ENCODE measurements at places on chromosomes 2 and 18. TPM values are rescaled to one million over a fixed set of nuclear protein-coding genes. Genes with fewer than 3 reads are reported as not detected.

The C2orf74 gene
- total RNA-seq = 36.6 TPM

The C2orf92 gene
- 6.5 TPM for total RNA-seq

GRCh38 chr2:231015478-231015877 is 19.6 kb downstream of the SPATA3 start:
- no peaks in the 10 kb centered on the region for H3K4me1 ChIP-seq
- no peak overlapping the region for H3K27ac ChIP-seq
- H3K36me3 ChIP-seq = no peaks in the 10 kb centered on the region

The CHRNG gene
- not detected for total RNA-seq

DNA sequence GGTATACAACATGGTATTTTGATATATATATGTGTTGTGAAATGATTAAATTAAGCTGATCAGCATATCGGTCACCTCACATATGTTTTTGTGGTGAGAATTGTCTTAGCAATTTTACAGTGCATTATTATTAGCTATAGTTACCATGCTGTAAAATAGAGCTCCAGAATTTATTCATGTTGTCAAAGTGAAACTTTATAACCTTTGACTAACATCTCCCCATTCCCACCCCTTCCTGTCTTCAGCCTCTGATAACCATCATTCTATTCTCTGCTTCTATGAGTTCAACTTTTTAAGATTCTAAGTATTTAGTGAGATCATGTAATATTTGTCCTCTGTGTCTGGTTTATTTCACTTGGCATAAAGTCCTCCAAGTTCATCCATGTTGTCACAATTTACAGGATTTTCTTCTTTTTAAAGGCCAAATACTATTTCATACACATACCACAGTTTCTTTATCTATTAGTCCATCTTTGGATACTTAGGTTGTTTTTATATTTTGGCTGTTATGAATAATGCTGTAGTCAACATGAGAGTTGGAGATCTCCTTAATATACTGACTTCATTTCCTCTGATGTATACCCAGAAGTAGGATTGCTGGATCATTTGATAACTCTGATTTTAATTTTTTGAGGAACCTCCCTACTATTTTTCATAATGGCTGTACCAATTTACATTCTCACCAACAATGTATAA is 30.3 kb downstream of the NCOA1 start:
- no peak overlapping the region for H3K27ac ChIP-seq
- no peaks in the 10 kb centered on the region for H3K27me3 ChIP-seq
- no peak for DNase-seq
- peaks cover 16% of the 10 kb centered on the region for H3K4me1 ChIP-seq
- no peak overlapping the region for H3K4me3 ChIP-seq
- H3K36me3 ChIP-seq = no peaks in the 10 kb centered on the region

DNA sequence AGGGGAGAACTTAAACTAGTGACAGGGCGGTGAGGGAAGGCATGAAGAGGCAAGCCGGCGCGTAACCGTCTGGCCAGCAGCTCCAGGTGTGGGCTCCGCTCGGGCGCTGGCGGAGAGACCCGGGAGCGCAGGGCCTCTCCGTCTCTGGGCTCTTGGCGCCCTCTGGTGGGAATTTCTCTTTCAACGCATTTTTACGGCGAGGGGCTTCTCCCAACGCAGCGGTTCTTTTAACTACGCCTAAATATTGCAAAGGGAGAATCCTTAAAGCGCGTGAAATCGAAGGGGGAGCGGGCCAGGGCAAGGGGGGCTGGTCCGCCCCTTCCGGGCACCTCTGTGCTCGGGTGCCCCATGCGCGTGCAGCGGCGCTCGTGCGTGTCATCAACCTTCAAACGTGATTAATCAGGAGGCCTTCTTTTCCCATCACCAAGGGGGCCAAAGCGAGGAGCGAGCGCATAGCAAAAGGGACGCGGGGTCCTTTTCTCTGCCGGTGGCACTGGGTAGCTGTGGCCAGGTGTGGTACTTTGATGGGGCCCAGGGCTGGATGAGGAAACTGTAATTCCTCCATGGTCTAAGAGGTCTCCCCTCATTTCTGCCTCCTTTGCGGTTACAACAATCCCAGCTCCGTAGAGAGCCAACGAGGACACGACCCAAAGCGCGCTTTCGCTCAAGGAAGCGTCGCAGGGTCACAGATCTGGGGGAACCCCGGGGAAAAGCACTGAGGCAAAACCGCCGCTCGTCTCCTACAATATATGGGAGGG is 762 bp upstream of the GAD1 start:
- H3K27ac ChIP-seq = no peak overlapping the region
- H3K4me1 ChIP-seq = peaks cover 57% of the 10 kb centered on the region
- no peaks in the 10 kb centered on the region for H3K36me3 ChIP-seq
- H3K4me3 ChIP-seq = peak overlapping the region; percentile 51

- H3K36me3 ChIP-seq = no peaks in the 10 kb centered on the region
- H3K4me1 ChIP-seq = peaks cover 26% of the 10 kb centered on the region
- H3K27me3 ChIP-seq = no peaks in the 10 kb centered on the region
- no peak overlapping the region for H3K4me3 ChIP-seq
- no peak for DNase-seq
- peak overlapping the region; percentile 94 for H3K27ac ChIP-seq
Observed at GRCh38 chr18:55324166-55324565, 263.8 kb downstream of the TCF4 start.

- H3K4me3 ChIP-seq = no peak overlapping the region
- H3K36me3 ChIP-seq = no peaks in the 10 kb centered on the region
- no peaks in the 10 kb centered on the region for H3K4me1 ChIP-seq
- DNase-seq = no peak
- H3K27ac ChIP-seq = no peak overlapping the region
Observed at GRCh38 chr2:27249891-27250651, 12.8 kb downstream of the SLC30A3 start.

GRCh38 chr2:2156881-2157280 is 174.2 kb downstream of the MYT1L start:
- no peaks in the 10 kb centered on the region for H3K4me1 ChIP-seq
- DNase-seq = no peak
- H3K4me3 ChIP-seq = no peak overlapping the region
- H3K27ac ChIP-seq = no peak overlapping the region
